MCF 10A (cell line): ENCODE measurements at places on chromosomes 13 and 19.
A peak's percentile ranks its signal among the peaks of the same experiment; 100 is the strongest.

GRCh38 chr13:71464686-71465085, 402.3 kb downstream of the DACH1 start:
- no peaks in the 10 kb centered on the region for H3K36me3 ChIP-seq
- no peak overlapping the region for H3K27ac ChIP-seq
- no peaks in the 10 kb centered on the region for H3K4me1 ChIP-seq
- H3K27me3 ChIP-seq = peaks cover 71% of the 10 kb centered on the region
- DNase-seq = no peak

DNA sequence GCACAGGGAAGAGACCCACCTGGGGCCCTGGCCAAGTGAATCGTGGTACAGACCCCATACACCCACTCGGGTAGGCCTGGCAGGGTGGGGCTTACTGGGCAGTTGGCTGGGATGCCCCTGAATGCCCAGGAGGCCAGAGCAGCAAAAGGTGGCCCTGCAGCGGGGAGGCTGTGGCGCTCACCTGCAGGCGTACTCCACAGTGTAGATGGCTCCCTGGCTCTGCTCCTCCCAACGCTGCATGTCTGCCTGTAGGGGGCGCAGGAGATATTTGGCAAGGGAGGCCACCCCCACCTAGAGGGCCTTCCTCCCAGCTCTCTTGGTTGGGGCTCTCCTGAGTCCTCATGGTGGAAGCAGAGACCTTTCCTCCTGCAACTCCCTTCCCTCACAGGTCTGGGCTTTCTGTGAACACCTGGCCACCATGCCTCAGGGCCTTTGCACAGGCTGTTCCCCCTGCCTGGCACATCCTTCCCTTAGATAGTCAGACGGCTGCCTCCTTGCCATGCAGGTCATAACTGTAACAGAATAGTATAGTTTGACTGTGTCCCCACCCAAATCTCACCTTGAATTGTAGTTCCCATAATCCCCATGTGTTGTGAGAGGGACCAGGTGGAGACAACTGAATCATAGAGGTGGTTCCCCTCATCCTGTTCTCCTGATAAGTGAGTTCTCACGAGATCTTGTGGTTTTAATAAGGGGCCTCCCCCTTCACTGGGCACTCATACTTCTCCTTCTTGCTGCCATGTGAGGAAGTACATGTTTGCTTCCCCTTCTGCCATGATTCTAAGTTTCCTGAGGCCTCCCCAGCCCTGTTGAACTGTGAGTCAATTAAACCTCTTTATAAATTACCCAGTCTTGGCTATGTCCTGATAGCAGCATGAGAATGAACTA, 5.9 kb downstream of the BORCS8 start:
- no peak overlapping the region for H3K27ac ChIP-seq
- peak; percentile 74 for DNase-seq
- no peak overlapping the region for H3K4me3 ChIP-seq
- H3K27me3 ChIP-seq = no peaks in the 10 kb centered on the region

GRCh38 chr13:99385161-99385560, 78.0 kb upstream of the GPR183 start:
- H3K36me3 ChIP-seq = peaks cover 32% of the 10 kb centered on the region
- no peak overlapping the region for H3K4me3 ChIP-seq
- H3K27ac ChIP-seq = no peak overlapping the region

DNA sequence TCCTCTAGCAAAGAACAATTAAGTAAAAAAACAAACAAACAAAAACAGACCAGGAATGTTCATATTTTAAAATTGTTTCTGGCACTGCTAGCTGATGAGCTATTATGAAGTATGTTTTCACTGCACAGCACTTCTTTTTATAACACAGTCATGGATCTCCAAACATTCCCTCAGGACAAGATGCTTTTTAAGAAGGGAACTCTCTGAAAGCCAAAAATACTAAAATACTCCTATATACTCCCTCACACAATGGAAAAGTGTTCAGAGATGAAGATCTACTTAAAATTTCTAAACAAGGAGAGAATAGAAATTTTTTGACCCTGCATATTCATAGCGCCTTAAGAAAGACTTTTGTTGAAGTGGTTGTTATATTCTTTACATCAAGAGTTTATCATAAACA, 926.8 kb downstream of the DIAPH3 start:
- no peaks in the 10 kb centered on the region for H3K36me3 ChIP-seq
- H3K27me3 ChIP-seq = peaks cover 42% of the 10 kb centered on the region
- H3K4me3 ChIP-seq = no peak overlapping the region
- H3K27ac ChIP-seq = no peak overlapping the region
- H3K4me1 ChIP-seq = no peaks in the 10 kb centered on the region

- no peak overlapping the region for H3K4me3 ChIP-seq
- H3K27ac ChIP-seq = no peak overlapping the region
- DNase-seq = no peak
- no peaks in the 10 kb centered on the region for H3K36me3 ChIP-seq
- no peaks in the 10 kb centered on the region for H3K4me1 ChIP-seq
- H3K27me3 ChIP-seq = no peaks in the 10 kb centered on the region
These were observed 34.4 kb upstream of the ZNF562 start for GRCh38 chr19:9709305-9709704.

DNA sequence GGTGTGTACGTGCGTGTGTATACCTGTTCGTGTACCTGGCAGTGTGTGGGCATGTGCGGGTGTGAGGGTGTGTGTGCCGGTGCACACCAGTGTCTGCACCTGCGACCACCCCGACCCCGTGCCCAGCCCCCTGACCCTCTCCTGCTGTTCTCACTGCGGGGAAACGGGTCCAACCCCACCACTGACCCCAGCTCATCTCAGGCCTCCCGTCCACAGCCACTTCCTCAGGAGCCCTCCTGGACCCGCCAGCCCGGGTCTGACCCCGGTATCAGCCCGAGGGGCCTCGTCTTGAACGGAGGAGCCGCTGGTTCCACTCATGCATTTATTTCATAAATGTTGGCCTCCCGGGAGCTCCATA, 23.8 kb upstream of the ONECUT3 start:
- H3K27ac ChIP-seq = no peak overlapping the region
- H3K4me1 ChIP-seq = no peaks in the 10 kb centered on the region
- no peak overlapping the region for H3K4me3 ChIP-seq
- DNase-seq = no peak

- H3K27me3 ChIP-seq = no peaks in the 10 kb centered on the region
- H3K27ac ChIP-seq = no peak overlapping the region
- no peak for DNase-seq
- no peaks in the 10 kb centered on the region for H3K4me1 ChIP-seq
These were observed 85.8 kb downstream of the IPO5 start for GRCh38 chr13:98039261-98039660.

- peaks cover 6% of the 10 kb centered on the region for H3K4me1 ChIP-seq
- no peaks in the 10 kb centered on the region for H3K27me3 ChIP-seq
- no peak for DNase-seq
- H3K4me3 ChIP-seq = peak overlapping the region; percentile 82
These were observed 367 bp downstream of the NDUFS7 start for GRCh38 chr19:1384085-1384462.

DNA sequence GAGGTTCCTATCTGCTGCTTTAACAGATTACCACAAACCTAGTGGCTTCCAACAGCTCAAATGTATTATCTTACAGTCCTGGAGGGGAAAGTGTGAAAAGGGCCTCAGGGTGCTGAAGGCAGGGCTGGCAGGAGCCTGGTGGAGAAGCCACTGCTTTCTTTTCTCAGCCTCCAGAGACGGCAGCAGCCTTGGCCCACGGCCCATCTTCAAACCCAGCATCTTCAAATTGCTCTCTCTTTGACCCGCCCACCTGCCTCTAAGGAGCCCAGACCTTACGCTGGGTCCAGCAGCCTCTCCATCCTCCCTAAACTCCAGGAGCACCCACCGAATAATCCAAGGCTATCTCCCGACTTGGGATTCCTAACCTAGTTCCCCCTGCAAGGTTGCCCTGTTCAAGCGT, 35.6 kb downstream of the C13orf46 start:
- no peak overlapping the region for H3K4me3 ChIP-seq
- no peak for DNase-seq
- peaks cover 6% of the 10 kb centered on the region for H3K4me1 ChIP-seq
- no peaks in the 10 kb centered on the region for H3K27me3 ChIP-seq

- peaks cover 19% of the 10 kb centered on the region for H3K4me1 ChIP-seq
- DNase-seq = peak; percentile 95
- peak within 1 kb of the TSS; percentile 40 for H3K27ac ChIP-seq
- H3K36me3 ChIP-seq = peaks cover 5% of the 10 kb centered on the region
- H3K27me3 ChIP-seq = no peaks in the 10 kb centered on the region
These were observed at the start of gene CBLC for GRCh38 chr19:44777715-44778347. Gene CBLC (plus strand): TSS chr19:44777890. CDS start chr19:44777932, 42 bp downstream.

DNA sequence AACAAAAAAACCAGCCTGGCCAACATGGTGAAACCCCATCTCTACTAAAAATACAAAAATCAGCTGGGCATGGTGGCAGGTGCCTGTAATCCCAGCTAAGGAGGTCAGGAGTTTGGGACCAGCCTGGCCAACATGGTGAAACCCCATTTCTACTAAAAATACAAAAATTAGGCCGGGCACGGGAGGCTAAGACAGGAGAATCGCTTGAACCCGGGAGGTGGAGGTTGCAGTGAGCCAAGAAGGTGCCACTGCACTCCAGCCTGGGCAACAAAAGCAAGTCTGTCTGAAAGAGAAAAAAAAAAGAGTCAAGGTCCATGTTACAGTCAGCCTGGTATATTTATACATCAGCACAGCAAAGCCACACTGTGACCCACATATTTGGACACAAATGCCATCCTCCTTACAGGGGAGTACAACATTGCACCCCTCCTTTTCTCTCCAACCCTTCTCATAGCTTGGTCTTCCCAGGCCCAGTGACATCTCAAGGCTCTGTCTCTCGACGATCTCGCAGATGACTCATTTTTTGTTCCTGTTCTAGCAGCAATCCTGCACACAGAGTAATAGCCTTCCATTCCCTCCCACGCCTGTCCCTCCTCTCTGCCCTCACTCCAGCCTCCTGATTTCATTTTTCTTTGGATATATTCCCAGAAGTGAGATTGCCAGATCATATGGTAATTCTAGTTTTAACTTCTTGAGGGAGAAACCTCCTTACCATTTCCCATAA, 21.0 kb upstream of the DPP9 start:
- peaks cover 14% of the 10 kb centered on the region for H3K27me3 ChIP-seq
- peak; percentile 94 for DNase-seq
- H3K36me3 ChIP-seq = no peaks in the 10 kb centered on the region
- H3K27ac ChIP-seq = peak overlapping the region; percentile 41

DNA sequence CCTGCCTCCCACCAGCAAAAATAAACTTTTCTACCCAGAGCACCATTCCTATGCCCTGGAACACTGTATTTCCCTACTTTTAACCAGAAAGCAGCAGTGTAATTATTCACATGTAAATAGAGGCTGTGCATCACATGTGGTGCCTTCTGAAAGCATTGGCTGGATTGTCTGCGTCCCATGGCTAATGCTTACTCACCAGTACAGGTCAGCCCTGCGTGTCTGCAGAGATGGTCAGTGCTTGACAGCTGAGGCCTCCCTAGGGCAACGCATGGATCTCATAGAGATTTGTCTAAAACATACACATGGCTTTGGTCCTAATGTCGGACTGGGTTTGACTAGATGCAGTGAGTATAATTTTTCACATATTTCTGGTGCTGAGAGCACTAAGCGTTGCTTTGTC, 64.2 kb downstream of the DPY19L3 start:
- DNase-seq = no peak
- no peak overlapping the region for H3K27ac ChIP-seq
- no peaks in the 10 kb centered on the region for H3K27me3 ChIP-seq
- H3K36me3 ChIP-seq = peaks cover 13% of the 10 kb centered on the region
- no peaks in the 10 kb centered on the region for H3K4me1 ChIP-seq
- no peak overlapping the region for H3K4me3 ChIP-seq

DNA sequence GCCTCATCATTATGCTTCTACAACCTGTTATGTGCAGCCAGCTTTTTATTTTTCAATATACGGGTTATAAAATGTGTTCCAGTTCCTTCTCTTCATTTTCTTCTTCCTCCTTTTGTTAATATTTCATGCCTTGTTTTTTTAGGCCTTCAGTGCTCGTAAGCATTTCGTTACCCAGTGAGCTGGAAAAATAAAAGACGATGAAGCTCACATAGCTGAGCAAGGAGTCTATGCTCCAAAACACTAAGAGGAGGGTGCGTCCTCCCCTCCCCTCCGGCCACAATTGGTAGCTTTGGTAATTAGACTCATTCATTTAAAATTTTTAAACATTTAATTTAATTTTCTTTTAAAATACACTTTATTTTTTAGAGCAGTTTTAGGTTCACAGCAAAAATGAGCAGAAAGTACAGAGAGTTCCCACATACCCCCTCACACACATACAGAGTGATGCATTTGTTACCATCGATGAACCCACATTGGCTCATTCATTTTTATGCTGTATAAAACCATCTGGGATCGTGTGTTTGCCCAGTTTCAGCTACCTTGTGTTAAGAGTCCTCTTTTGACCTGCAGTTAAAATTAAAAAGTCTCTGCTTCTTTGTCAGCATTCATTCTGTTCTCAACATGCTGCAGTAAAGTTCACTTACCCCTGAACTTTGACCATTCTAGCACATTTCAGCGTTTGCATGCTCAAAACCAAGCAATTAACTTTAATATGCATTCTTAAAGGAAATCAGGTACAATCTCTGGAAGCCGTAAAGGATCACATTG, 223.9 kb downstream of the LACC1 start:
- H3K4me3 ChIP-seq = no peak overlapping the region
- peaks cover 9% of the 10 kb centered on the region for H3K4me1 ChIP-seq
- no peak overlapping the region for H3K27ac ChIP-seq
- no peak for DNase-seq

- H3K27me3 ChIP-seq = no peaks in the 10 kb centered on the region
- no peak for DNase-seq
- H3K27ac ChIP-seq = no peak overlapping the region
- H3K4me1 ChIP-seq = peaks cover 11% of the 10 kb centered on the region
These were observed 41.2 kb upstream of the ARGLU1 start for GRCh38 chr13:106609116-106609515.

DNA sequence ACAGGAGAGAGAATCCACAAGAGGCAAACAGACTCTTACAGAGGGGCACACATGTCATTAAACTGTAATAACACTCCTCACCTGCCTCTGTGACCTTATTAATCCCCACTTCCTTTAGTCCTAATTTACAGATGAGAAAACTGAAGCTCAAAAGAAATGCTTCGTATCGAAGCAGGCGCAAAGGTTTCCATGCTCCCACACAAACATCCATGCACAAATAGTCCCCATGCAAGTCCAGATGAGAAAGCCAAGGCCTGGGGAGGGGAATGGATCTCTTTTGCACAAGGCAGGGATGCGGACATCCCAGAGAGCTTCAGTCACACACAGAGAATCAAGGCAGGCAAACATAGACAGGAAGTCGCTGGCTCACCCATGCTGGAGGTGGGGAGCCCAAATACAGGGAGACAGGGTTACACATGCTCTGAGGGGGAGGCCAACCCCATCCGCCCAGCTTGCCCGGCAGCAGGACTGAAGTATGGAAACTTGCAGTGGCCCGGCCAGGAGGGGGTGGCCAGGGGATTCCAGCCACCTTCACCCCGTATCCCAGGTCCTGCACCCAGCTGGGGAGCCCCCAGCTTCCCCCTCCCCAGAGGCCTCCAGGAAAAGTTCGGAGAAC, 468 bp downstream of the S1PR5 start:
- H3K4me3 ChIP-seq = peak overlapping the region; percentile 9
- no peaks in the 10 kb centered on the region for H3K4me1 ChIP-seq
- H3K36me3 ChIP-seq = no peaks in the 10 kb centered on the region
- no peak overlapping the region for H3K27ac ChIP-seq
- DNase-seq = no peak
